ENCODE measurements at places on chromosomes 2 and 18. TPM values are rescaled to one million over a fixed set of nuclear protein-coding genes. Genes with fewer than 3 reads are reported as not detected.

- H3K27me3 ChIP-seq: no peaks in the 10 kb centered on the region
- H3K4me3 ChIP-seq: no peak overlapping the region
- no peak for DNase-seq
- no peaks in the 10 kb centered on the region for H3K36me3 ChIP-seq
- no peak overlapping the region for H3K27ac ChIP-seq
- H3K4me1 ChIP-seq: no peaks in the 10 kb centered on the region
Observed at GRCh38 chr2:200655918-200656580, 70.2 kb downstream of the AOX1 start.

DNA sequence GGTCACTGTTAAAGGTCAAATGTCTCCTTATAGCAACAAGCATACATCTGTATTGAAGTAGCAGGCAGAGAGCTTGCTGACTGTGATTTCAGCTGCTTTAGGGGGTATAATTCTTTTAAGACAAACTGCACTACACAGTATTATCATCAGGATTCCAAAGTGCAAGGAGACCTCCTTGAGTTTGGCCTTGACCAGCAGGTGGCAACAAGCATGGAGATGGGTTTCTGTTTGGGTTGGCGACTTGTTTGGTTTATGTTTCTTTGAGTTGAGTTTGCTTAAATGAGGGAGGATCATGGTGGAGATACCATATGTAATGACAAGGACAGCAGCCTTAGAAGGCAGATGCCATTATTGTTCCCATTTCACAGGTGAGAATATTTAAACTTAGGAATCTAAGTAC is 681.0 kb upstream of the ID2 start:
- DNase-seq: no peak
- no peaks in the 10 kb centered on the region for H3K27me3 ChIP-seq
- H3K4me1 ChIP-seq: peaks cover 3% of the 10 kb centered on the region
- H3K4me3 ChIP-seq: no peak overlapping the region

- H3K4me1 ChIP-seq: no peaks in the 10 kb centered on the region
- no peak for DNase-seq
- H3K27me3 ChIP-seq: no peaks in the 10 kb centered on the region
Observed at GRCh38 chr2:200863782-200864175, 679 bp downstream of the CLK1 start.

DNA sequence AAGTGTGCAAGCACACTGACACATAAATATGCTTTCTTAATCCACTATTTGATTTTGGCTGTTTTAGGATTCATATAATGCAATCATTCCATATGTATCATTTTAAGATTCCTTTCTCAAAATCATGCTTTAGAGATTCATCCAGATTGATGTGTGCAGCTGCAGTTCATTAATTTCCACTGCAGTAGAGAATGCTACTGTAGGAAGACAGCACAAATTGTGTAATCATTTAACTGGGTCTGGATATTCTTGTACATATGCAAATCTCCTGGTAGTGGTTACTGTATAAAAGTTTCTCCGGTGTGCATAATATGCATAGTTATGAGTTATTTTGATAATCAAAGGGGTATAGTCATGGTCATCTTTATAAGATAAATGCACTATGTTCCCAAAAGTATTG is 502.5 kb upstream of the ACVR2A start:
- DNase-seq: no peak
- H3K4me1 ChIP-seq: no peaks in the 10 kb centered on the region
- H3K27ac ChIP-seq: no peak overlapping the region
- H3K4me3 ChIP-seq: no peak overlapping the region
- H3K27me3 ChIP-seq: no peaks in the 10 kb centered on the region
- no peaks in the 10 kb centered on the region for H3K36me3 ChIP-seq

GRCh38 chr2:101882769-101883307 is 108.9 kb upstream of the IL1R2 start:
- H3K36me3 ChIP-seq: peaks cover 20% of the 10 kb centered on the region
- no peaks in the 10 kb centered on the region for H3K27me3 ChIP-seq
- H3K4me3 ChIP-seq: no peak overlapping the region
- DNase-seq: no peak

DNA sequence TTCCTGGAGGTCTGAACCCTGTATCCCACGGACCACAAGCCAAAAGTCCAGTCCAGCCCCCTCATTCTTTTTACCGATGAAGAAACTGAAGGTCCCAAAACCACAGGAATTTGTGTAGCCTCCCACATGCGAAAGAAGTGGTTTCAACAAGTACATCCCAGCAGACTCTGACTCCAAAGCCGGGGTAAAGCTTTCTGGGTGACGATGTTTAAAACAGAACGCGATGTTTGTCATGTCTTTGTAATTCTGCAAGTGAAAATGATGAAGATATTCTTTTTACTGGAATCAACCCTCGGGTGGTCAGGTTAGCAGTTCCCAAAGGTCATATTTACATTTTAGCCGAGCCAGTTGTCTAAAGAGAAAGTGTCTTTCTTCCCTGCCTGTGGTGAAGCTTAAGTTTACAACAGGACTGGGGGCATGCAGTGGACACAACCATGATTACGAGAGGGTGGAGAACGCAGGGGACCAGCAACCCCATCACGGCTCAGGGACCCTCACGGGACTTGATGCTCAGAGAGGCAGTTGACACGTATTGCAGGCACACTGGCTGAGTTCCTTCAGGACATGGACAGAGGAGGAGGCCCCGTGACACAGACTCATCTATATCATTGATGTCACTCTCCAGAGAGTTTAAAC is 17.8 kb upstream of the TMEM131 start:
- H3K36me3 ChIP-seq: no peaks in the 10 kb centered on the region
- H3K4me3 ChIP-seq: no peak overlapping the region
- DNase-seq: no peak
- no peaks in the 10 kb centered on the region for H3K4me1 ChIP-seq
- no peak overlapping the region for H3K27ac ChIP-seq
- H3K27me3 ChIP-seq: no peaks in the 10 kb centered on the region

GRCh38 chr2:230564805-230565779 is 147.6 kb upstream of the CAB39 start:
- no peak for DNase-seq
- H3K36me3 ChIP-seq: no peaks in the 10 kb centered on the region
- H3K27ac ChIP-seq: no peak overlapping the region
- H3K4me3 ChIP-seq: no peak overlapping the region
- no peaks in the 10 kb centered on the region for H3K4me1 ChIP-seq

Gene CLASP1
- total RNA-seq: 78.0 TPM

Gene REG3A
- not detected for total RNA-seq

Gene ZNF396
- total RNA-seq: 0.21 TPM
